ENCODE measurements at places on chromosomes 5 and 9.

DNA sequence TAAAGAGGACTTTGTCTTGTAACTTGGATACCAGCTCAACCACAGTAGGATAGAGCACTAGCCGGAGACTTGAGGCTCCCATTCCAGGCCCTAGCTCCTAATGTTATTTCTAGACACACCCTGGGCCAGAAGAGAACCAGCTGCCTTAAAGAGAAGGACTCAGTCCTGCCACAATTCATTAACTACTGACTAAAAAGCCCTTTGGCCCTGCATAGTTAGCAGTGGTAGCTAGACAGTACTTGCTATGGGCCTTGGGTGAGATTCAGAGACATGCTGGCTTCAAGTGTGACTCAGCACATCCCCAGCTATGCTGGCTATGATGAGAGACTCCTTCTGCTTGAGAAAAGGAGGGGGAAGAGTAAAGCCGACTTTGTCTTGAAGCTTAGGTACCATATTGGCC, 47.3 kb downstream of the TMEM167A start:
- peak; percentile 83 for DNase-seq

DNA sequence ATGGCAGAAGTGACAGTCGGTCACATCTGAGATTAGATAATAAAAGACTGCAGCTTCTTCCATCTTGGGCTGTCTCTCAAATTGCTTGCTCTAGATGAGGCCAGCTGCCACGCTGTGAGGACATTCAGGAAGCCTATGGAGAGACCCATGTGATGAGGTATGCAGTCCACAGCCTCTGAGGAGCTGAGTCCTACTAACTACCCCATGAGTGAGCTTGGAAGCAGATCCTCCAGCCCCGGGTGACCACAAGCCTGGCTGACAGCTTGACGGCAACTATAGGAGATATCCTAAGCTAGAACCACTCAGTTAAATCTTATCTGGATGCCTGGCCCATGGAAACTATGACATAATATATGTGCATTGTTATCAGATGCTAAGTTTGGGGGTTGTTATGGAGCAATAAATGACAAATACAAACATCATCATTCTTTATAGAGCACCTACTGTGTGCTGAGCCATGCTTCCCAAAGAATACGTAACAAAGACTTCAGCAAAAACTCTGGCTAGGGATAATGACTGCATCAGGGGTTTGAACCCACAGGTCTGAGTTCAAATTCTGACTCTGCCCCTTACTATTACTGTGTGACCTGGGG, 26.7 kb downstream of the KCNV2 start:
- DNase-seq = no peak

DNA sequence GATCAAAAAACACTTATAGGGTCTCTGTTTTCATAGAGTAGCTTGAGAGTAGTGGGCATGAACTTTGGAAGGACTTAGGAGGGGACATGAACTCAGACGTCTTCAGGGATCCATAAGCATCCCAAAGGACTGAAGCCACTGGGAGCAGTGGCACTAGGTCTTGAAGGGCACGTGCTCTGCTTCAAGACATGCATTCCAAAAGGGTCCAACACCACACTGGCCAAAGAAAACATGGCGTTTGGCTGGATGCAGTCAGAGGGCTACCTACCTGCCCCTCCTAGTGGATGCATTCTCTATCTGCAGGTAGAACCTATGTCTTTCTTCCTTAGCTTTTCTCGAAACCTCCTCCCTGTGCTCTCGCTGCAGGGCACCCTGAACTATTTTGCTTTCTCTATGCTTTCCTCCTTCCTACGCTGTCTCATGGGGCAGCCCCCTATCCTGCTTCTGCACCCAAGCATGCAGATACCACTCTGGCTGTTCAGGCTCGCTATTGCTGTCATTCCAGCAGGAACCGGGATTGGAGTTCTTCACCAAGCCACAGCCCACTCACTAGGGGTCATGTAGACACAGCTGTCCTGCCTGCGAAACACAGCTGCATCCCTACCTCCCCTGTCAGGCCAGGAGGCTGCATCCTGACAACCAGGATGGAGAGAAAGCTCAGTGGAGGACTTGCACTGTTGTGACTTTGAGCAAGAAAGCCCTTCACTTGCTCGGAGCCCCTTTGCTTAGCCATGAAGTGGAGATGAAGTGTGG, 11.9 kb downstream of the FAM240B start:
- no peak for DNase-seq

- peak; percentile 42 for DNase-seq
Measured at GRCh38 chr9:114738581-114739316, 56.8 kb upstream of the TEX48 start.

- DNase-seq = no peak
Measured at GRCh38 chr5:141957367-141957996, 520 bp downstream of the PCDH12 start.

DNA sequence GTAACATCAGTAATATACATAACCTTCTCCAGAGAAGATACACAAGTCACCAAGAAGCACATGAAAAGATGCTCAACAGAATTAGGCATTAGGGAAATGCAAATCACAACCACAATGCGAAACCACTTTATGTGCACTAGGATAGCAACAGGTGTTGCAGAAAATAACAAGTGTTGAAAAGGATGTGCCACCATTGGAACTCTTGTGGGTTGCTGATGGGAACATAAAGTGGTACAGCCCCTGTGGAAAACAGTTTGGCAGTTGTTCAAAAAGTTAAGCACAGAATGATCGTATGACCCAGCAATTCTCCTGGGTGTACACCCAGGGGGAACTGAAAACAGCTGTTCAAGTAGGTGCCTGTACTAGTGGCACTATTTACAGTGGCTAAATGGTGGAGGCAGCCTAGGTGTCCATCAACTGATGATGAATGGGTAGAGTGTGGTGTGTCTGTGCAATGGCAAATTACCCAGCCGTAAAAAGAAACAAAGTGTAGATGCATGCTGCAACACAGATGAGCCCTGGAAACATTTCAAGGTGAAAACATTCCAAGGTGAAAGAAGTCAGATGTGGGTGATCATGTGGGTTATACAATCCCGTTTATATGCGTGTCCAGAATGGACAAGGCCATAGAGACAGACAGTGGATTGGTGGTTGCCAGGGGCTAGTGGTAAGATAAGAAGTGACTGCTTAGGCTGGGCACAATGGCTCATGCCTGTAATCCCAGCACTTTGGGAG, 27.2 kb downstream of the CCDC69 start:
- DNase-seq = no peak

DNA sequence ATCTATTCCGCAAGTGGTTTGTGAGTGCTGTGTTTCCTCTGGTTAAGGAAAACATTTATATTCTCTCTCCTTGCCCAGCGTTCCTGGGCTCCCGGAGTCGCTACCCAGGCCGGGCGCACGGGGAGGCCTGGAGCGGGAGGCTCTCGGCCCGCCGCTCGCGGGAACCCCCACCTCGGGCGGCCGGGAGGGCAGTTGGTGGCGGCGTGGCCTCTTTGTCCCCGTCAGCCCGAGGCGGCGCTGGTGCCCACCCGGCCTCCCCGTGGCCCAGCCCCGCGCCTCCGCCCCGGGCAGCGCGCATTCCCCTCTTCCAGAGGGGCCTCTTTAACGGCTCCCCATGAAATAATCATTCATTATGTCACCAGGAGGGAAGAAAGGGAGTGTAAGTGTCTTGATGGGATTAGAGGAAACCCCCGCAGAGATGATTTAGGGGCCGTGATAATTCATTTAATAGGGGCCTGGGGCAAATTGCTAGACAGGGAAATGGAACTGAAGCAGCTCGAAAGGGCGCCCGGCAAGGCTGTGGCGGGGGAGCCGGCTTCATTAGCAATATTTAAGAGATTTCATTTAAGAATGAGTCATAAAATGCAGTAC, 181.9 kb upstream of the TBCA start:
- no peak for DNase-seq

GRCh38 chr9:73824671-73825070, 672.5 kb upstream of the RORB start:
- DNase-seq = no peak

GRCh38 chr5:133276171-133276570, 224.4 kb downstream of the HSPA4 start:
- DNase-seq = no peak

- no peak for DNase-seq
Measured at GRCh38 chr5:96072791-96073165, 111.1 kb upstream of the ELL2 start.

DNA sequence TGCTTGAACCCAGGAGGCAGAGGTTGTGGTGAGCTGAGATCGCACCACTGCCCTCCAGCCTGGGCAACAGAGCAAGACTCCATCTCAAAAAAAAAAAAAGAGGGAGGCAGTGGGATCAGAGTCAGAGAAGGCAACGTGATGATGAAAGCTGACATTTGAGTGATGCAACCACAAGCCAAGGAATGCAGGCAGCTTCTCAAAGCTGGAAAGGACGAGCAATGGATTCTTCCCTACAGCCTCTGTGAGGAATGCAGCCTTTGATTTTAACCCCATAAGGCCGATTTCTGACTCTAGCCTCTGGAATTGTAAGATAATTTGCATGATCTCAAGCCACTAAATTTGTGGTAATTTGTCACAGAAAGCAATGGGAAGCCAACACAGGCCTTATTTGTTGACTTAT, 9.8 kb downstream of the TGFBI start:
- no peak for DNase-seq

DNA sequence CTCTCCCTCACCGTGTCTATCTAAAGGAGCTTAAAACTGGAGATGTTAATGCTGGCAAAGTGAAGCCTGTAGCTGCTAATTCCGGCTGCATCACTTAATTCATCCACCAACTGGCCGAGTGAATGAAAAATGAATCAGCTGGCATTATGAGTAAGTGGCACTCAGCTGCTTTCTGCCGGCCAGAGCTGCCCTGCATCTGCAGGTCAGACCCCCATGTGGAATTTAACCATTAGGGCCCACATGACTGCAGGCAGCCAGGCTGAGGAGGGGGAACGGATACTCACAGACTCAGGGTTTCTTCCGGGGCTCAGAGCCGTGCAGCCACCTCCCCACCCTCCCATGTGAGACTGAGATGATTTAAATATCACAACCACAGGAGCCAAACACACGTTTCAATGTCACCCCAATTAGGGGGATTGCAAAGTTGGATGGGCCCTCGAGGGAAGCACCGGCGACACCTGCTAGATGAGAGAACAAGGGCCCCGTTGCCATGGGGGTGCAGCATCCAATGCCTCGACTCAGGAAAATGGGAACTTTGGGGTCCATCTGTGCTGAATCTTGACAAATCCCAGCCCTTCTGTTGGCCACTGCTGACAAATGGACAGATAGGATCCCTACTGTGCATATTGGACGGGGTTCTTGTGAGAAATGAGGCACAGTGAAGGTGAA, 115.6 kb upstream of the ALDH1B1 start:
- DNase-seq = no peak

DNA sequence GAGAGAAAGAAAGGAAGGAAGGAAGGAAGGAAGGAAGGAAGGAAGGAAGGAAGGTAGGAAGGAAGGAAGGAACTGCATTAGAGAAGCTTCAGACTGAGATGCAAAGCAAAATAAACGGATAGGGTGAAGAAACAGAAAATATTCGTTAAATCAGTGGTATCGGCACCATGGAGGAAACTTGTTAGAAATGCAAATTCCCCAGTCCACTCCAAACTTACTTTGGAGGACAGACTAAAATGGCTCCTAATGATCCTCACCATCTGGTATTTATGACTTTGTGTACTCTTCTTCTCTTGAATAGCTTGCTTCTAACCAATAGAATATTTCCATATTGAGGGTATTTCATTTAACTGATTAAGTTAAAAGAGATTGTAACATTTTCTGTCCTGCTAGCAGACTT, 87.9 kb upstream of the GCNT4 start:
- no peak for DNase-seq
